ENCODE measurements at places on chromosomes 7 and 10.

DNA sequence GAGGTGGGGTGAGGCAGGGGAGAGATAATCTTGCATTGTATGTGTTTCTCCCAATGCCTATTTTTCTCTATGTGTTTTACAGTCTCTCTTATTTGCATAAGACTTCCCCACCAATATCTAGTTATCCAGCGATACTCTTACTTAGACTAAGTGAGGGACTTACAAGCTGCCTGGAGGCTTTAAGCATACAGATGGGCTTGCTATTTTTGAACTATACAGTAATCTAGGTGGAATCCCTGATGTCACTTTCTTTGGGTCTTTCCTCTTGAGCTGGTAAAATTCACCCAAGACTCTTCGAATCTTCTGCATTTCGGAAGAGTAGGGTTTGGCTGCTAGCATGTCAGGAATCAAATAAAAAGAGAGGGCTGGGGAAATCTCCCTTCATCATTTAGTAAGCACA, 76.6 kb downstream of the NDUFB2 start:
- no peak for DNase-seq

DNA sequence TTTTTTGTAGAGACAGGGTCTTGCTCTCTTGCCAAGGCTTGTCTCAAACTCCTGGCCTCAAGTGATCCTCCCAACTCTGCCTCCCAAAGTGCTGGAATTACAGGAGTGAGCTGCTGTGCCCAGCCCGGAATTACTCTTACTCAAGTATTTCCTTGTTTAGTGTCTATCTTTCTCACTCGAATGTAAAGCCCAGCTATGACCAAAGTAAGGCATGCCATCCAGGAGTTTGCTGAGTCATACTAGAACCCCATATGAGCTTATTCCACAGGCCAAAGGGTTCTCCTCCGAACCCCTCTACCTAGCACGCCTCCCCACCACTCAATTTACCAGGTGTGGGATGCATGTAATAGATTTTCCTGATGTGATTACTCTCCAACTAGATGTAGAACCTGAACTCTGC, 166.6 kb upstream of the AUTS2 start:
- DNase-seq = no peak

DNA sequence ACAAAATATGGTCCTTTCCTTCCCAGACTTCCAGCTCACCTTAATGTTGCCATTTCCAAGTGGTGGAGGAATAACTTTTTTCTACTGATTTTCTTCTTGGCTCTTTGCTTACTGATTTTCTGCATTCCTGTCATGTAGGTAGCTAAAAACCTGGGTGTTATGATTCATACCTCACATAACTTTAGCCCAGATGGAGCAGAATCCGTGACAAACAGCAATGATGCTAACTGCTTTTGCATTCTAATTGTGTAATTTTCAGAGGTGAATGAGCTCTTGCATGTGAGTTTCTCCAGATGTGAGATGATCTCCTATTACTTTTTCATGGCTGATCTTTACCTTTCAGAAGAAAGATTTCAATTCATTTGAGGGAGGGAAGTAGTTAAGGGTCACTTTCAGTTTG, 43.4 kb downstream of the WDR11 start:
- DNase-seq = no peak

GRCh38 chr7:100824499-100825214, 2.7 kb downstream of the EPHB4 start:
- no peak for DNase-seq

GRCh38 chr10:62626079-62626478, 178.4 kb upstream of the ADO start:
- DNase-seq = no peak

GRCh38 chr10:73857446-73857845, 16.9 kb downstream of the CAMK2G start:
- no peak for DNase-seq

DNA sequence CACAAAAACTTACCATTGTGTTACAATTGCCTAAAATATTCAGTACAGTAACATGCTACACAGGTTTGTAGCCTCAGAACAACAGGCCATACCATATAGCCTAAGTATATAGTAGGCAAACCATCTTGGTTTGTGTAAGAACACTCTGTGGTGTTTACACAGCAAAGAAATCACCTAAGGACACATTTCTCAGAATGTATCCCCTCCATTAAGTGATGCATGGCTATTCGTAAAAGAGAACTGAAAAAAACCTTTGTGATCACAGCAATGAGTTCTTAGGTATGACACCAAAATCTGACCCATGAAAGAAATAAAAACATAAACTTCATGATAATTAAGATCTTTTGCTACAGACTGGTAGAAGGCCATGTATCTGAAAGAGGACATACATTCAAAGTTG, 121.5 kb downstream of the JMJD1C start:
- no peak for DNase-seq

GRCh38 chr10:12902135-12902572, 99.4 kb downstream of the CCDC3 start:
- DNase-seq = peak; percentile 50
